ENCODE measurements at places on chromosomes 11 and 22.

DNA sequence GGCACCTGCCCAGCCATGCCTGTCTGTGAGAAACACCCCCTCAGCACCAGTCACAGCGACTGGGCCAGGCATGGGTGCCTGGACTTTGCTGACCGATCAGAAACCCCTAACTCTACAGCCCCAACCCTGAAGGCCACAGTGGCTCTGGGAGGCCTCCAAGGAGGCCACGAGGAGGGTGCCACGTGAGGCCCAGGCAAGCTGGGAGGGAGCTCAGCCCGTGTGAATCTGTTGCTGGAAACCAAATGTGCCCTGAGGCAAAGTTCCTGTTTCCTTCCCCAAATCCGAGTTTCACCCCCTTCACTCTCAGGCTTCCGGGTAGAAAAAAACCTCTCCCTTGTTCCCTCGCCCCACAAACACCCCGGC lies 1.3 kb downstream of the UNC93B1 start:
- no peak for DNase-seq

DNA sequence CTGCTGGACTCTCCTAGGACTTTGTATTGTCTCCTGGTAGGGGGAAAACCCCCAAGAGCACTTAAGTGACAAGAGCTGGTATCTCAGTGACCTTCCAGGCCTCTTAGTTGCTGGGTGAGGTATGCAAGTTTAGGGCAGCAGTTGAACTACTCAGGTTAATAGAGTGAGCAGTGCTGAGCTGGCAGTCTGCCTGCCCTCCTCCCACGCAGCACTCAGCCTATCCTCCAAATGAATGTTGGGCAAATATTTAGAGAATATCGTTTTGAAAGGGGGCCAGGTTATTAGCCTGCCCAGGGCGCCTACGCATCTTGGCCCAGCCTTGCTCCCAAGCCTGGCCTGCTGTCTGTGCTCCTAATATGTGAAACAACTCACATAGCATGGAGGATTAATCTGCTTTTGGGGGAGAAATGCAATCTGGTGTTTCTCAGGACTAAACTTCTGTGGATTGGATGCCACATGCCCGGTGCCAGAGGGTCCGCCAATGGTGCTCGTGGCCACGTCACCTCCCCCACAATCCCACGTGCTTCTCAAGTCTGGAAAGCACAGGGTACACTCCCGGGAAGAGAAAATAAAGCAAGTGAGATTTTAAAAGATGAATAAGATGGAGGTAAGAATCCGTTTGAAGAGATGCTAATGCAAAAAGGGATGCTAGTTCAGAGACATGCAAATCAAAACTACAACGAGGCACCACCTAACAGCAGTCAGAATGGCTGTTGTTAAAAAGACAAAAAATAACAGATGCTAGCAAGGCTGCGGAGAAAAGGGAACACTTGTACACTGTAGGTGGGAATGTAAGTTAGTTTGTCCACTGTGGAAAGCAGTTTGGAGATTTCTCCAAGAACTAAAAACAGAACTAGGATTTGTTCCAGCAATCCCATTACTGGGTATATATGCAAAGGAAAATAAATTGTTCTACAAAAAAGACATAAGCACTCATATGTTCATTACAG lies 67.7 kb downstream of the SPON1 start:
- no peak for DNase-seq

DNA sequence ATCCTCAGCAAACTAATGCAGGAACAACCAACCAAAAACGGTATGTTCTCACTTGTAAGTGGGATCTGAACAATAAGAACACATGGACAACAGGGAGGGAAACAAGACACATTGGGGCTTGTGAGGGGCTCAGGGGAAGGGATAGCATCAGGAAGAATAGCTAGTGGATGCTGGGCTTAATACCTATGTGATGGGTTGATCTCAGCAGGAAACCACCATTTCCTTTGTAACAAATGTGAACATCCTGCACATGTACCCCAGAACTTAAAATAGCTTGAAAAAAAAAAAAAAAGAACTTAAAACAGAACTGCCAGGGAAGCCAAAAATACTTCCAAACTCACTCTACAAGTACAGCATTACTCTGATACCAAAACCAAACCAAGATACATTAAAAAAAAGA lies 33.8 kb downstream of the CASP4 start:
- DNase-seq, result no peak

GRCh38 chr22:19042285-19043120 lies 79.7 kb downstream of the DGCR2 start:
- DNase-seq, result no peak

DNA sequence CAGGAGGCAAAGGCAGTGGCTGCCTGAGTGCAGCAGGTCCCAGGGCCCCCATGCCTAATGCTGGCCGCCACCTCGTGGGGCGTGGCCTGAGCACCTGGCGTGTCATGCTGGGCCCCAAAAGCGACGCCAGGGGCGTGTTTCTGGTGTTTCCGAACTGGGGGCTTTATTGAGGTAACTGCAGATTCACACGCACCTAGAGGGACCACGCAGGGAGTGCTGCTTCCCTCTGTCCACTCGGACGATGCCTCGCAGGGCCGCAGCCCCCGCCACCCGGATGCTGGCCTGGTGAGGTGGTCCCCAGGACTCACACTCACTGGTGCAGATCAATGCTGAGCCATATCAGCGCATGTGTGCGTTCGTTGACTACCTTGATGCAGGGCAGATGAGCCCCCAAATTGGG lies 736.2 kb downstream of the BRD1 start:
- no peak for DNase-seq

- DNase-seq, result no peak
Measured at GRCh38 chr11:108926171-108926840, 261.4 kb downstream of the DDX10 start.

- no peak for DNase-seq
Measured at GRCh38 chr22:39360242-39360641, 10.5 kb downstream of the SYNGR1 start.

GRCh38 chr22:37634417-37634924 lies 5.0 kb upstream of the SH3BP1 start:
- DNase-seq, result no peak

DNA sequence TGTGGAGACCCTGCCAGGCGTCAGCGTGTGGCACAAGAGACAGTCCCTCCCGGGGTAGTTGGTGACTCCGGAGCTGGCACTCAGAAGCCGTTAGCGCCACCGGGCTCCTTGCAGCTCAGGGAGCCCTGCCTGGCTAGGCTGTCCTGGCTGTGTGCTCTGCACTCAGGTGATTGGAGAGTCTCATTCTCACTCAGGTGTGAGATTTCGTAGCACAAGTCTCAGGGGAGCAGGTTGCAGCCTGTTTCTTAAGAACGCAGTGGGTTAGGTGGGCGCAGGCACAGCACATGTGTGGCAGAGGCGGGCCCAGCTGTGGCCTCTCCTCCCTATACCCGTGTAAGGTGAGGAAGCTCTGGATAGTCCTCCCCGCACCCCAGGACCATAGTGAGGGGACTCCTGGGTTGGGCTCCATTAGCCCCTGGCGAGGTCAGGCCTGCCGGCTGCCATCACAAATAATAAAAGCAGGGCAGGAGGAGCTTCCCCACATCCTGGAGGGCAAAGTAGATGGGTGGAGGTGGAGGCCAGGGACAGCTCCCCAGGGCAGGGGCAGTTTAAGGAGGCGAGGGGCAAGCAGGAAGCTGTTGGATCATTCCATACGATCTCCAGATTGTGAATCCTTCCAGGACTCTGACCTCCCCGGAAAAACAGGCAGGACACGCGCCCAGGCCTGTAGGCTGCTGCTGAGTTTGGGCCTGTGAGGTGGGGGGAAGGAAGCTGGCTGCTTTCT lies 39.4 kb downstream of the SBF1 start:
- no peak for DNase-seq

DNA sequence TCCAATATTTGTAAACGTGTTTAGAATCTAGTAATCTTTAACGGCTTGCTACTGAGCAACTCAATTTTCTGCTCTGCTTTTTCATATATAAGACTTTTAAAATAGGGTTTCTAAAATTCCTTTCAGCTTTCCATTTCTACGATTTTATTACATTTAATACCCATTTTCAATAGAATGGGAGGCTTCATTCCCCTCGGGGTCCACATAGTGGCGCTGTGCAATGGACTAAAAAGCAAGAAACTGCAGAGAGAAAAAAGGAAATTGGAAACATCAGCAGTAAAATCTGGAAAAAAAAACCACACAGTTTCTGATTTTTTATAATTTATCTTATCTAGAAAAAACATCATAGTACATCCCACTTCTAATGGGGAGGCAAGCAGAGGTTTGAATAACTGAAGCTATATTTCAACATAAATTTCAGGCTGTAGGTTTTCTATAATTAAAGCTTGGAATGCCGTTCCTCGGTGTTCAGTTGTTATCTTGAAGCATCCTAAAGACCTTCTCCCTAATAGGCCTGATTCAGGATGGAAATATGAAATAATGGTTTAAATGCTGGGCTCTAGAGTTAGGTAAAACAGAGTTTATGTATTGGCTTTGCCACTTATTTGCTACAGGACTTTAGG lies 18.7 kb upstream of the JHY start:
- peak; percentile 37 for DNase-seq

GRCh38 chr22:43433451-43434274 lies 21.8 kb downstream of the MPPED1 start:
- no peak for DNase-seq

DNA sequence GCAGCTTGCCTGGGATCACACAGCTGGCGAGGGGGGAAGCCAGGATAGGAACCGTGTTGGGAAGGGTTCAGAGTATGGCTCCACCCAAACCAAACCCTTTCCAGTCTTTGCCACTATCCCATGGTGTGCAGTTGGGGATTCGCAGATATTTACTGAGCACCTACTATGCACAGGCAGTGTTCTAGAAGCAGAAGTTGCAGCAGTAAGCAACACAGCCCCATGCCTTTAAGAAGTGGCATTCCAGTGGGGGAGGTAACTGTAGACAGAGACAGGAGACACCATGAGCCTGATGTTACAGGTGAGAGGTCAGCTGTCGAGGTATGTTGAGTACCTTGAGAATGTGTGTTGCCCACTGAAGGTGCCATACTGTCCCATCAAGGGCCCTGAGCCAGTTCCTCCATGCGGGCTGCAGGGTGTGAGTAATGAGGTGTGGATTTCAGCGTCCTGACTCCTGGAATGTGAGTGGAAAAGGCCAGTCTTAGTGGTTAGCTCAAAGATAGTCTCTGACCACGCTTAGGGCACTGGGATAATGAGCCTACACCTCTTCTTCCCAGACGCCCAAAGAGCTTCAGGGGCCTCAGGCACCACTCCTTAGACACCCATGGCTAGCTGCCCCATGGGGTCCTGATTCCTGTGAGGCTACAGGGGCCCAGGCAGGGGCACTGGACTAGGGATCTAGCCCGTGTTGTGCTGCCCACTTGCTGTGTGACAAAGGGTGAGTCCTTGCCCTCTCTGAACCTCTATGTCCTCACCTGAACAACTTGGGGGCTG lies 71.8 kb upstream of the TP53I11 start:
- DNase-seq, result no peak

GRCh38 chr11:127075758-127076157 lies 75.2 kb upstream of the KIRREL3 start:
- DNase-seq, result no peak

DNA sequence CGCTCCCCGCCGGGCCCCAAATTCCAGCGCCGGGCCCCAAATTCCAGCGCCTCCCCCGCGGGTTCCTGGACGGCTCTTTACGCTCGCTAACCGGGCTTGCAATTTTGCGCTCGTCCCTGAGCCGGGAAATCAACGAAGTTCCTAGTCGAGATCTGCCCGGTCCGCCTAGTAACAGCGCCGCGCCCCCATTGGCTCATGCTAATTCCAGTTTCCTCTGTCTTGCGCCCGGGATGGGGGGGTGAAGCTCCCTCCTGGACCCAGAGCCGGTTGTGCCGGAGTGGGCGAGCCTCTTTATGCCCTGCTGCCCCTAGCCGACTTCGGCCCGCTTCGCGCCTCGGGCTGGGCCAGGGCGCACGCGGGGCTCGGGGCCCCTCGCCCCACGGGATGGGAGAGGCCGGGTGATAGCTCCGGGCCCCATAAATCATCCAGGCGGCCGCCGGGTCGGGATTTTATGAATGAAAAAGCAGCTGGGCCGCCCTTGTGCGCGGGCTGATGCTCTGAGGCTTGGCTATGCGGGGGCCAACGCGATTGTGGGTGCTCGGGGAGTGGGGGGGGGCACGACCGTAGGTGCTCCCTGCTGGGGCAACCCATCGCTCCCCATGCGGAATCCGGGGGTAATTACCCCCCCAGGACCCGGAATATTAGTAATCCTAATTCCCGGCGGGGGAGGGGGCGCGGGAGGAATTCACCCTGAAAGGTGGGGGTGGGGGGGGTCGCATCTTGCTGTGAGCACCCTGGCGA lies 1.8 kb upstream of the CCND1 start:
- peak; percentile 95 for DNase-seq

- DNase-seq, result peak; percentile 37
Measured at GRCh38 chr11:14357881-14358728, 878 bp downstream of the RRAS2 start.

All from HCT116 (cell line).